ENCODE measurements at places on chromosomes 6 and 20. TPM values are rescaled to one million over a fixed set of nuclear protein-coding genes. Genes with fewer than 3 reads are reported as not detected.

The LRRN4 gene
- not detected for total RNA-seq

The NHLRC1 gene
- total RNA-seq = 3.2 TPM

DNA sequence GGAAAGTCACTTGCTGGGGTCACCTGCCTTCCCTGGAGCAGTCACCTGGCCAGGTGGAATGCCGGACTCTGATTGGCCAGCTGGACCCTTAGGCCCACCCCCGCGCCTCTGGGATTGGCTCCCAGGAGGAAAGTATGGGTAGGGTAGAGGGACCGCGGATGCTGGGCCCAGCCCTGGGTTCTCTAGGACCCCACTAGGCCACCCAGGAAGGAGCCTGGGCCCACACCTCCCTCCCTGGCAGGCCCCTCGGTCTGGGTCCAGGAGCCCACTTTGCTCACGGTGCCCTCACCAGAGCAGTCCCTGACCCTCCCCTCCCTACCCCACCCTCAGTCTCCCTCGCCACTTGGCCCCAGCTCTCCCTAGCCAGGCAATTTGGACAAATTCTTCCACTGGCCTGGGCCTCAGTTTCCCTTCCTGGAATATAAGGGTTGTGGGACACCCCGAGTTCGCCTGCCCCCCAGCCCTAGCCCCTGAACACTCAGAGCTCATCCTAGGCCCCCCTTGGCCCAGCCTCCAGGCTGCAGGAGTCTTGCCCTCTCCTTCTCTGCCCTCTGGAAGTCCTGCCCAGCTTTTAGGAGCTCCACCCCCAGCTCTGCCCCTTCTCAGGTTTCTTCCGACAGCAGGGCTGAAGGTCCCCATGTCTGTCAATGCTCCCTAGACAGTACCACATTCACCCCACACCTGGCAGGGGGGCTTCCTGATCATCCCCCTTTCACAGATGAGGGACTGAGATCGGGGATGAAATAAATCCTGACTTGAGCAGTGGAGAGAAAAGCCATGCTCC is 299.6 kb downstream of the TAF4 start:
- DNase-seq = no peak

DNA sequence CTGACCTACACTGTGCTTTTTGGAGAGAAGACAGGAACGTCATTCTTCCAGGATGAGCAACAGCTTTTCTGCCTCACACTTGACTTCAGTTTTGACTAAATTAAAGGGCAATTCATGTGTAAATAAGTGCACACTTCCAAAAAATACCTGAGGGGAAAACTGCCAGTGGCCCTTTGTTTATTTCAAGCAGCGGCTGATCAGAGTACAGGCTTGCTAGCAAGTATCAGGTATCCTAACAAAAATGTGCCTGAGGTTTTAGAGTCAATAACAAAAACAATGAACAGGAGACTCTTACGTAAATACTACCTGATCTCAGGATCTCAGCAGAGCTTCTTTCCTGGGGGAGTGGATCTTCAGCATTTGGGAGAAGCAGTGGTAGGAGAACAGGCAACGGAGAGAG is 12.4 kb downstream of the LY86 start:
- peak; percentile 40 for DNase-seq

- DNase-seq = no peak
These were observed 163.1 kb upstream of the CCN2 start for GRCh38 chr6:132114201-132114825.

GRCh38 chr20:17845701-17846475 is 122.7 kb downstream of the SNX5 start:
- no peak for DNase-seq

DNA sequence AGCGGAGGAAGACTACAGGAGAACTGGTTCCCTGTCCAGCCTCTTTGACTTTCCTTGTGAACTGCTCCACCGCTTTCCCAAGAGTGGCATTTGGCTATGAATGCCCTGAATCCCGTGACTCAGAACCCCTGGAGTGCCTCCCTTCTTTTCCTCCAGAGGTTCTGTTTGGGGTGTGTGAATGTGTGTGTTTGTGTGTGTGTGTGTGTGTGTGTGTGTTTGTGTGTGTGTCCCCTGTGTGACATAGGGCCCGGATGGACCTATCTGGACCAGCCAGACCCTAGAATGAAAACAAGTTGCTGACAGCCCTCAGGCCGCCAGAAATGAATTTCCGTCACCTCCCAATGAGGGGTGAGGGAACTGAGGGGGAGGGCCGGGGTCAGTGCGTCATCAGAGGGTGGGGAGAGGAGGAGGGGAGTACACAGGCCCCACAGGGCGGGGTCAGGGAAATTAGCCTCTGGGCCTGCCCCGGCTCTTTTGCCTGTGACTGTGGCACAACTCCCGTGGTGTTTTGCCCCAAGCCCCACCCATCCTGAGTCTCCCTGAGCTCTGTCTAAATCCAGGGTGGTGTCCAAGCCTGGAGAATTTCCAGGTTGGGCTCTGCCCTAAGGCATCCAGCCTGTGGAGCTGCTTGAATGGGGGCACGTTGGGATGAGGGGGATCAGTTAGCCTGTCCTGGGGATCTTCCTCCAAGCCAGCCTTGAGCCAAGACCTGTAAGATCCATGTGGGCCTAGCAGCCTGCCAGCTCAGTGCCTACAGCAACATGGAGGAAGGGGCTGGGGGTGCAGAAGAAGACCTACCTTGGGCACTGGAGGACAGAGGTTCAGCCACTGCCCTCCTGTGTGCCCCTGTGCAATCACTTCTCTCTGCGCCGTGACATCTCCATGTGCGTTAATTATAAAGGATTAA is 15.2 kb upstream of the MRPS18A start:
- peak; percentile 96 for DNase-seq

DNA sequence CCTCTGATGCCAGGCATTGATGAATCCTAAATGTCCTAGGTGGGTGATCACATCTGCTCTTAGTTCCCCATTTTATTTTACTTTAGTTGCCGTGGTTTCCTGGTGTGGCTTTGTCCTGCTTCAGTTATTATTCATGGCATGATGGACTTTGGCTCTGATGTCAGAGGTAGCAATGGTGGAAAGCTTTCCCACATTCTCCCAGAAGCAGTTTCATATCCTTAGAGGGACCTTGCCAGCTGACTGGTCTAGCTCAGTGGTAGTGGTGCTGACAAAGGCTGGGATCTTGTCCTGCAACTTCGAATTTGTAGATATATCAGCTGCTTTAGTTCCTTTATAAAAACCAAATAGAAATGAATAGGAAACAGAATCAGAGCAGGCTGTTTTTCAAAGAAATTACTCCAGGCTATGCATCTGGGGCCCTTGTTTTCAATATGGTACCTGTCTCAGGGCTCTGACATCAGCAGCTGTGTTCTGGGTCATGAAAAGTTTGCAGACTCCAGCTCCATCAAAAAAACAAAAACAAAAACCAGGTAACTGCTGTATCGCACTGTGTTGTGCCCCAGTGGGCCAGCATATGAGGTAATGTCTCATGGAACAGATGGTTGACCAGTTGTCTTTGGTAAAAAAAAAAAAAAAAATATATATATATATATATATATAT is 133.7 kb downstream of the PLCB4 start:
- no peak for DNase-seq

DNA sequence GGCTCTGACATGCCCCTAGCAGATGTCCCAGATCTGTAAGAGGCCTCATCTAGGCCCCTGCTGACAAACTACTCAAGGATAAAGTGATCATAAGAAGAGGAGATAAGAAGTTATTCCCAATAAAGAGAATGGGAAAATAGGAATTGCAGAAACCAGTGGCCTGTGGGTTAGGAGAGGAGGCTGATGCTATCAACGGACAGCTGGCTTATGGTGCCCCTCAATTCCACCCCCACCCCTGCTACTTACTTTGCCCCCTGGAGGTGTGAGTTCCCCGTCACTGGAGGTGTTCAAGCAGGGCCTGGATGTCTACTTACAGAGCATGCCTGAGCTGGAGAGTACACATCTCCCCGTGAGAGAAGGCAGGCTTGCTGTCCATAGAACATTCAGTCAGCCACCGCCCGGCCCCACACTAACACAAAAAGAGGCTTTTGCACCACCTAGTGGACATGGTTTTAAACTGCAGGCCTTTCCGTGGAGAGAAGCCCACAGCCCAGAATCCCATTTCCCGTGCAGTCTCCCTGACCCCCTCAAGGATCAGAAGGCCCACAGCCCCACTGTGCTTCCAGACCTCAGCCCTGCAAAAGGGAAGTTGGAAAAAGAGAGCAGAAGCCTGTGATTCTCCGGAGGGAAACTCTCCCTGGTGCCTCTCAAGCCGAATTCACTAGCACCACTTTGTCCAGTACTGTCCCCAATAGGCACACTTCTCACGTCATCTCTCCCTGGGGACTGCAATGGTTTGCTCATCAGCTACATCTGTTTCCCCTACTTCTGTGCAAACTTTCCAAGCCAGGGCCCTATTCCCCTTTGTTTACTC is 23.8 kb upstream of the BNIP5 start:
- DNase-seq = peak; percentile 94

- DNase-seq = no peak
These were observed 4.8 kb downstream of the SRF start for GRCh38 chr6:43175676-43176422.

- no peak for DNase-seq
These were observed 14.7 kb upstream of the NOL4L start for GRCh38 chr20:32599783-32600340.

Measured in tongue (tissue), 3 donors.